ENCODE measurements at places on chromosomes 4 and X.

DNA sequence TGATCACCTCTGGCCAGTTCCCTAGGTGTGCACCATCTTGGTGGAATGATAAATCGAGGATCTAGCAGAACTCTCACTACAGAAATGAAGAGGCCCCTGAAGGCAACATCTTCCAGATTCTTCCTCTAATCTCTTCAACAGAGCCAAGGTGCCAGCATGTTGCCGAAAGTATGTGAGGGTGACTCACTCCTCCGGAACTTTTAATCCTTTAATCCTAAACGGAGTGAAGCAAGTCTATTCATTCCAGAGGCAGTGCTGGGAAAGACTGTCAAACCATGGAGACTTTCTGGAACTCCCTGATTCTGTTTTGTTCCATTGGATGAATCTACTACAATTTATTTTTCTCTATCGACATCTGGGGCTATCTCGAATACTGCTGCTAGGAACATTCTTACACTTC lies 68.7 kb downstream of the SUPT20HL2 start:
- DNase-seq = no peak

DNA sequence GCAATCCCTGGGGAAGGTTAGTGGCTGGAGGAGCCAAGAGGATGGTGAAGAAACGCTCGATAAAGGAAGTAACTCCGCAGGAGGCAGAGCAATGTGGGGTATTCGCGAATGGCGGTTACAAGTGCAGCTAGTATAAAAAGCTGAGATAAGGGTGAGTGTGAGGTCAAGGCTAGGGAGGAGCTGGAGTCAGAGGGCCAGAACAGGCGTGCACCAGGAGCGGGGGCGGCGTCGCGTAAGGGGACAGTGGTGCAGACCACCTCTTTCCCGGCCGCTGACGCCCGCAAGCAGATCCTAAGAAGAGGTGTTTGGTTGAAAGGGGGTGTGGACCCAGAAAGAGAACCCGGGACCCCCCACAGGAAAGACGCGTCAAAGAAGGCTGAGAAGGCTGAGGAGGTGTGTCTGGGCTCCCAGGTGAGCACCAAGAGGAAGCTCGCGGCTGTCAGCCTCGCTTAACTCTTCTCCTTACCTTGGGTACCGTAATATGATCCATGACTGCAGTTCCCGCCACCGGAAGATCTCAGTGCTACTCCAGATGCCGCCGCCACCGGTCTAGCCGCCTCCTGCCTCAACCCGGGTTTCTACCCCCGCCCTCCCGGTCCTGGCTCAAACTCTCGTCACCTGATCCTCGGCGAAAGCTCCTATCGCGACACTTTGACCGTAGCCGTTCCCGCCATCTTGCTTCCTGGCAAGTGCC lies at the start of gene MTMR8:
TSS of gene MTMR8 (minus strand) at position 579 of the 694 bp plus-strand sequence. CDS start at position 490, 89 bp downstream.
- DNase-seq = peak; percentile 77

DNA sequence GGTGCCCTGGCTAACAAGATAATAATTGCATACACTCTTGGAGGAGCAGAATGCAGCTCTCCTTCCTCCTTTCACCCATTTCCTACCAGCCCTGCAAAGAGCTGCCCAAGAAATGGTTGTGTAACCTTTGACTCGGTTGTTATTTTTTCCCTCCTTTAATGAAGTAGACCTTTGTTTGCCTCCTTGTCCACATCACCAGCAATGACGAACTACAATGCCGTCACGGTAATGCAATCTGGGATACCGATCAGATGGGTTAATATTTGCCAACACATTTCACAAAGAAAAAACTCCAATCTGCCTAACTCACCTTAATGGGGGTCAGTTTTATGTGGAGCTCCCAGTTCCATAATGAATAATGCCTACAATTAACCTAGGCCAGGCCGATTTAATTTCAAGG lies 32.0 kb downstream of the GPRIN3 start:
- DNase-seq = no peak

GRCh38 chr4:78484574-78484973 lies 67.0 kb upstream of the ANXA3 start:
- no peak for DNase-seq

GRCh38 chr4:10178763-10179162 lies 62.2 kb upstream of the WDR1 start:
- DNase-seq = no peak

Measured in CD4-positive, alpha-beta T cell treated with Interleukin-4 for 4 hours (primary cell).